ENCODE measurements at places on chromosomes 1 and 21. TPM values are rescaled to one million over a fixed set of nuclear protein-coding genes. Genes with fewer than 3 reads are reported as not detected.

GRCh38 chr21:25062061-25062460, 545.2 kb downstream of the MRPL39 start:
- DNase-seq: no peak

GRCh38 chr1:109712321-109712864, 342 bp downstream of the GSTM5 start:
- no peak for DNase-seq

DNA sequence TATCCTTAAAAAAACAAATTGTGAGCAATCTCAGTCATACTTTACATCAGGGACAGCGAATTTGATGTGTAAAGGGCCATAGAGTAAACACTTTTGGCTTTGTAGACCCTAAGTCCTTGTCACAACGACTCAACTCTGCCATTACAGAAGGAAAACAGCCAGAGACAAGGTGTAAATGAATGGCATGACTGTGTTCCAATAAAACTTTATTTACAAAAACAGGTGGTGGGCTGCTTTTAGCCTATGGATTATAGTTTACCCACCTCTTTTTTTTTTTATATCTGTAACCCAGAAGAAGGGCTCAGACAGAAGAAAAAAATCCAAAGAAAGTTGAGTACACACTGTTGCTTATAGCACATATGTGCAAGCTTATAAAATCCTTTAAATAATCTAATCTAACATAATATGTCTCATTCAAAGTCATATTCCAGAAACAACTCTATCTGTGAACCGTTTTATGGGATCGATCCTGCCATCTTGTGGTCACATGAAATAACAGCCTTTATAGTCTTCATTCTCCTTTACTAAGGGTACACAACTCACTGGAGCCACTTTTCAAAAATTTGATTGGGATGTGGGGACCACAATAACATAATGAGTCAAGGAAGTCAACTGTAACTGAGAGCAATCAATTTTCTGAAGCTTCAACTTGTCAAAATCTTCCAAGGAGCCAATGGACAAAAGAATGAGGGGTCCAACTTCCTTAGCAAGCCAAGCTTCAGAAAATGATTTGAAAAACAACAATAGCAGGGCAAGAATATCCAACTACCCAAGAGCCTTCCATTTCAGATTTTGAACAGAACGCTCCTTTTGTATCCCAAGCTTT, 142.2 kb upstream of the KRTAP19-8 start:
- DNase-seq: peak; percentile 50

The MNDA gene
- not detected for total RNA-seq

DNA sequence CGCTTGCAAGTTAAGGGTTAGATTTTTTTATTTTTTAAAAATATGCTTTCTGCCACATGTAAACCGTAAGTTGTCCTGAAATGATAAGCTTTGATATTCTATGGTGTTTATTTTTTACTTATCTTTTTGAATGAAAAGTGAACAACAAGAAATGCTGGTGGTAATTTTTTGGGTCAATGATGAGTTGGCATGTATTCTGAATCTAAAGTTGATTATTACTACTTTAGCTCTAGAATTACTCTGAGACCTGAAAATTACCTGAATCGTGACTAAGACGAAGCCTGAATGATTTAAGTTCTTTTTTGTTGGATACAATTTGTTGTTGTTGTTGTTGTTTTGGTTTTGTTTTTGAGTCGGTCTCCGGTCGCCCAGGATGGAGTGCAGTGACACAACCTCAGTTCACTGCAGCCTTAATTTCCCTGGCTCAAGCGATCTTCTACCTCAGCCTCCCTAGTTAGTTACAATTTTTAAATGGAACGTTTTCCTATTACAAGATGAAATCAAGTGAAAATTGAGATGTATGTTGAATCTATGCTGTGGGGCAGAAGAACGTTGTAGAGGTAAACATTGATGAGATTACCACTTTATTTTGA, 941 bp downstream of the RABGGTB start:
- no peak for DNase-seq

- peak; percentile 72 for DNase-seq
These were observed at the start of gene IFI44L for GRCh38 chr1:78619803-78620579. TSS of gene IFI44L (plus strand) at chr1:78620448. CDS start at chr1:78627916, 7,468 bp downstream.

The VTCN1 gene
- not detected for total RNA-seq

The TMPRSS15 gene
- total RNA-seq: 3.6 TPM

DNA sequence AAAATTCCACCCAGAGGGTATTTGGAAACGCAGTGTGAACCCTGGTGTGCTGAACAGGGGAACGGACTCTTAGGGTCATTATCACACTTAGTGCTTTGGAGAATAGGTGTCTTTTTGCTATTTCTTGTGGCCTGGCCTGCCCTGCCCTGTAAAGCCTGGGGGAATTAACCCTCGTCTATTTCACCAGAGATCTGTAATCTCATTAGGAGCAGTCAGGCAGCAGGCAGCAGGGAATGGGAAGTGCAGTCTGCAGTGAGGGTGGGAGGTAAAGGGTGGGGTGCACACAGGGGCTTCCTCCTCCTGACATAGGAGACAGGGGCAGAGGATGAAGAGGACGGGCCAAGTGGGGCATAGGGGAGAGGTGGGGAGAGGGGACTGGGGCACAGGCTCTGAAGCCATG, 1.1 kb upstream of the SLC1A7 start:
- no peak for DNase-seq

DNA sequence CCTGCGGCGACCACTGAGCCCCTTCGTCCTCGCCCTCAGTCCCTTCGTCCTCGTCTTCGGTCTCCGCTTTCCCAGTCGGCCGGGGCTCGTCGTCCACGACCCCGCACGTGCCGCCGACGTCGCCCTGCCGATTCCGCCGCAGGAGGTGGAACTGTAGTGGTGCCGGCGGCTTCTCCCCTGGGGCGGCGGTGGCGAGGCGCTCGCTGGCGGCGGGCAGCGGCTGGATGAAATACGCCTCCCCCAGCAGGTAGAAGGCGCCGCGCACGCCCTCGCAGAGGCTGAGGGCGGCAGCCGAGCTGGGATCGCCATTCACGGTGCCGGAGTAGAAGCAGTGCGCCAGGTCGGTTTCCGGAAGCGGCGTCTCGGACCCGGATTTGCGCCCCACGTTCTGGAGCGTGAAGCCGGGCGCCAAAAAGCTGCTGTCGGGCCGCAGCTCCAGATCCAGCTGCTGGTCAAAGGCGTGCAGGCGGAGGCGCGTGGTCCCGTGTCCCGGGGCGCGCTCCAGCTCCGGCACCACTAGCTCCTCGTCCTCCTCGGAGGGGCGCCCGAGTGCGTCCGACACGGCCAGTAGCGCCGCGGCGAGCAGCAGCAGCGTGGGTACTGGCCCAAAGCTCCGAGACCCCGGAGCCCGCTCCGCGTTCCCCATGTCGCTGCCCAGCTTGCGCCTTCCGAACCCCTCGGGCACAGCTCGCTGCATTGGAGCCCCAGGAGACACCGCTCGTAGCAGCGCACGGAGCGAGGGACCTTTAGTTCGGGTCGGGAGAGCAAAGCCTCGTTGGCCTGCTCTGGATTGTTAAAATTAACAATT, 747 bp downstream of the ADAMTS1 start:
- DNase-seq: peak; percentile 46

The ARHGAP29 gene
- 13.6 TPM for total RNA-seq

DNA sequence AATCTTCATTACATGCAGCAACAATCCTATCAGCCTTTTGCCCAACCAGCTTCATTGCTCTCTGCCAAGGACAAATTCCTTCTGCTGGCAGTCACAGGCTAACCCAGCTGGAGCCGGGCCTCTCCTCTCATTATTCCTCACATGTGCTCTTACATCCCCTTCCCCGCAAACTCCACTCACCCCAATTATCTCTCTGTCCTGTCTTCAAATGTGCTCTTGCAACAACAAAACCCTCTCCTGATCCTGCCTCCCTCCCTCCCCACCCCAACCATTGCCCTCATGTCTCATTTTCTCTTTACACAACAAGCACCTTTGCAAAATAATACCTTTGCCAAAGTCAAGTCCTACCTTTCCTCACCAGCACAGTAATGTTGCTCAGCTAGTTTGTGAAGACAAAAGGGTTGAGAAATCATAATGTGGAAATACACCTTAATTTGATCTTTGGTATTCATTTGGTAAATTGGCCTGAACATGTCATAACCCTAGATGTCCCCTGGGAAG, 36.0 kb upstream of the DHCR24 start:
- DNase-seq: no peak

The CAMK1G gene
- total RNA-seq: 7.3 TPM

DNA sequence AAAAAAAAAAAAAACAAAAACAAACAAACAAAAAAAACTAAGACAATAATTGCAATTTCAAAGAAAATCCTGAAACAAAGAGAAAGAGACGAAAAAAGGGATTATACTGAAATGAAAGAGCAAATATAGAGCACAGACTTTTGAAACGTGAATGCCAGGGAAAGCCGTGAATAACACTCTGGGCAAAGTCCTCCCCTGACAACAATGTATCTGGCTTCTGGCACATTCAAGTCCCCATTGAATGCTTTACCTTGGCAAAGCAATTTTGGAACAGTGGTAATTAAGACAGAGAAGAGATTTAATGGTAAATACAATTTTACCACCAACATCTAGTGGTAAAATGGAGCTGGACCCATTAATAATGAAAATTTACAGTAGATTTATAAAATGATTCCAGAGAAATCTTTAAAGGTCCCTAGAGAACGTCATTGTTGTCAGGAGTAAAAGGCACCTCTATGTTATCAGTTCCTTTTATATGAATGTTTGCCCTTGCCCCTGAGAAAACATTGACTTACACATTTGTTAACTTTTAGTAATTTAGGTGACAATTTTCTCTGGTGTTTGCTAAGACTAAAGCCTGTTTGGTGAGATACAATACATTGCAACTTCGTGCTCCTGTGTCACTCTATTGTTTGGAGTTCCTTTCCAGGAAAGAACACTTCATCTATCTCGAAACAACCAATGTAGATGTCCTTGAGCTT, 89.7 kb downstream of the GREM2 start:
- DNase-seq: no peak

- DNase-seq: no peak
These were observed 16.9 kb downstream of the MTF2 start for GRCh38 chr1:93095804-93096585.

- peak; percentile 28 for DNase-seq
These were observed 14.0 kb downstream of the SESN2 start for GRCh38 chr1:28273216-28273860.

All from RPMI7951 (cell line).